ENCODE measurements at places on chromosomes 1 and 21.

- DNase-seq = no peak
Measured at GRCh38 chr1:17594690-17595601, 55.4 kb downstream of the ARHGEF10L start.

DNA sequence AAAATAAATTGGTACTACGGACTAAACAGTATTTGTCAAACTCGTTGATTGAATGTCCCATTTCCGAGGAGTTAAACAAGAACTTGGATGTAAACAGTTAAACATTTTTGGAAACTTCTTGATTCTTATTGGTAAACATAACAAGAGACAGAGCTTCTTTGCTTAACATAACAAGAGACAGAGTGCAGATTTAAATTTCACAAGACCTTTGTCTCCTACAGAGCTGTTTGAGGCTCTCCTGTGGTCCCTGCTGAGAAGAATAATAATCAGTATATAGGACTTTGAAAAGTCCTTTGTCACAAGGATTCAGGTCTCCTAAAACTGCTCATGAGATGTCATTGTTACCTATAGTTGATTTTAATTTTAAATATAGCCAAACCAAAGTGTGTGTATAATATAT, 170.6 kb upstream of the C21orf91 start:
- no peak for DNase-seq

DNA sequence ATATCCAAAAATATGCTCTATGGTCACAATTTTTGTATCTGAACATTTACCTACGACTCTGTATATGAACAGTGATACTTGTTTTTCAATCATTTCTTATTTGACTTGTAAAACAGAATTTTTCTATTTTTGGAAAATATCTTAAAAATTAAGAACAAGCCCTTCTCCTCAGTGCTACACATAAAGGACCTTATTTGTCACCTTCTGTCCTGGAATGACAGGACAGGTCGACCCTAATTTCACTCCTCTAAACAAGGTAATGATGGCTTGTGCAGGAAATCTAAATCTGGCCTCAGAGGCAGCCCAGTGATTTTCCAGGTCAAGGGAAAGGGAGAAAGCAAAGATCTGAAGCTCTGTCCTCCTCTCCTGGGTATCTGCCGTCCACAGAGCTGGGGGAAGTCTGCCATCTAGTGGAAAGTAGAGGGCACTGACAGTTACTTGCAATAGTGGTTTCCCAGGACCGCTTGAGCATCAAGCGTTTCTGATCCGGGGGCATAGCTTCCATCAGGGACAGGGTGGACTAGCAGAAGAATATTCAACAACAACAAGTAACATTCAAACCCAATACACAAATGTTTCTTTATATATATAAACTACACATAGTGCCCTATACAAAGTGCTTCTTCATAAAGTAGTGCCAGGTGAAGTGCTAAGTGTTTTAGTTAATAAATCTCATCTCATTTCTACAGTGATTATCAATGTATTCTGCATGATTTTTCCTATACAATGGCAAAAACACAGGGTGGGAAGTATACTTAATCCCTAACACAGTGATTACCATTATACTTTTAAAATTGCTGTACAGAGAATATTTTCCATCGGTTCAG, 74.6 kb downstream of the SLC25A24 start:
- DNase-seq = peak; percentile 18

DNA sequence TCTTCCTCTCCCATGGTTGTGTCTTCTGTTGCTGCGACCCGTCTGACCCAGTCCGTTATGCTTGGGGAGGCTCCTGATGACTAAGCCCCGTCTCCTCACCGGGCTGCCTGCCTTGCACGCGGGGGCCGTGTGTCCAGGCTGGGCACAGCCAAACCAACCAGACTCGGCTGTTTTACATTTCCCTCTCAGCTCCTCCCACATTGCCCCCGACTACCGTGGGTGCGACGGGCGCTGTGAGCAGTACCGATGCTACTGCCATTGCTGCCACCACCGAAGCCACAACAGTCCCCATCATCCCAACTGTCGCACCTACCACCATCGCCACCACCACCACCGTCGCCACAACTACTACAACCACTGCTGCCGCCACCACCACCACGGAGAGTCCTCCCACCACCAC, 46.0 kb upstream of the CNTN2 start:
- no peak for DNase-seq

DNA sequence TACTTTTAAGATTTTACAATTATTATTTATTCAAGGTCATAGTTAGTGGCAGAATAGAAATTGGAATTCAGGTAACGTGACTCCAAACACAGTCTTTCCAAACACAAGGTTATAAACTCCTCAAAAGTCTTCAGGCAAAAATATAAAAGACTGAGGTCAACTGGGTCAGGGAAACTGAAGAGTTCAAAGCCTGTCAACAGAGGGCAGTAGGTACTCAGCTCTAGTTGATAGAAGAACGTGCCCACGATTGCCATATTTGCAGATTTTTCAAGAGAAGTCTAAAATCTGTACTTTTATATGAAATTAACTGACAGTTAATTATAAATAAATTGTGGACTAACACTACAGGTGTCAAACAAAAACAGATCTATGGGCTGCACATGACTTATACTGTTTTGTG, 135.0 kb downstream of the LHX4 start:
- no peak for DNase-seq

GRCh38 chr21:42599486-42599885, 53.9 kb upstream of the PDE9A start:
- no peak for DNase-seq

DNA sequence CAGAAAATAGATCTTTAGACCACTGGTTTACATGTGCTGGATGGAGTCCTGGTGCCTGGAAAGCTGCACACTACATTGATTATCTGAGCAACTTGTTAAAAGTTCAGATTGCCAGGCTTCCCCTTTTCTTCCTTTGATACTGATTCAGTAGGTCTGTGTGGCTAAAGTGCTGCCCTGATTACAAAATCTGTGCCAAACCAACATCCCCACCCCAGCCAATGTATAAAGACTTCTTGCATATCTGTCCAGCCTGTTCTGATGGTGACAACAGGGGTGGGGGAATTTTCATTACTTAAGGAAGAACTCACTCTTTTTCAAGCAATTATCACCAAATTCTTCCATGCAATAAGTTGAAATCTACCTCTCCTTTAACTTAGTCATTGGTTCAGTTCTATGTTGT, 135.5 kb downstream of the TNFSF18 start:
- DNase-seq = no peak

Measured in H54 (cell line).